Retina (tissue), 1 donor: ENCODE measurements at places on chromosomes 13 and 19.
A peak's percentile ranks its signal among the peaks of the same experiment; 100 is the strongest.

- DNase-seq, result no peak
Observed at GRCh38 chr13:21361706-21362105, 97.4 kb downstream of the ZDHHC20 start.

DNA sequence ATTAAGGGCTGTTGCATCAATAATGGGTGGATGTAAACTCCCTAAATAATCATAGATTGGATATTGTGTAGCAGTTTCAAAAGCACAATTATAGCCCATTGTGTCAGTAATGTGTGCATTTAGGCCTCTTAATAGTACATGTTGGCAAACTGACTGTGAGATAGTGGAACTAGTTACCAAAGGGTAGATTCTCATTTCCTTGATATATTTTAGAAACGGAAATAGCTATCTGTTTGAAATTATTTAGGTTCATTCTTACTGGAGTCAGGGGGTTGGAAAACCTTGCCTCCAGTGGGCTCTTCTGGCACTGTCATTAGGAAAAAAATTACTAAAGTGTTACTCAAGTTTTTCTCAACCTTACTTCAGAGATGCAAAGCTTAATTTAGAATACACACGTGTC, 1074.9 kb downstream of the PCDH17 start:
- no peak for DNase-seq

- DNase-seq, result peak; percentile 40
Observed at GRCh38 chr19:53037101-53038097, 7.1 kb upstream of the ERVV-2 start.

DNA sequence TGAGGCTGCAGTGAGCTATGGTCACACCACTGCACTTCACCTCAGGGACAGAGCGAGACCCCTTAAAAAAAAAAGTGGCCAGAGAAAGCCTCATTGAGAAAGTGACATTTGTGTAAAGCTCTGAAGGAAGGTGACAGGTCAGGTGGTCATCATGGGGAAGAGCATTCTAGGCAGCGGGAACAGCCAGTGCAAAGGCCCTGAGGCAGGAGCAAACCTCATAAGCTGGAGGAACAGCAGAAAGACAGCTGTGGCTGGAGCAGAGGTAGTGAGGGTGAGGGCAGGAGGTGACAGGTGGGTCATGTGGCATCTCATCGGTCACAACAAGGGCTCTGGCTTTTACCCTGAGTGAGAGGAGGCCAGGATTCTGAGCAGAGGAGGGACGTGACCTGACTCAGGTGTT, 64.4 kb downstream of the RYR1 start:
- DNase-seq, result no peak

- DNase-seq, result peak; percentile 26
Observed at GRCh38 chr19:11538232-11539036, at the start of gene CNN1. Gene CNN1 (plus strand): TSS chr19:11538851. CDS start chr19:11538928, 77 bp downstream.

- DNase-seq, result no peak
Observed at GRCh38 chr19:34405892-34406660, 1.9 kb downstream of the PDCD2L start.

DNA sequence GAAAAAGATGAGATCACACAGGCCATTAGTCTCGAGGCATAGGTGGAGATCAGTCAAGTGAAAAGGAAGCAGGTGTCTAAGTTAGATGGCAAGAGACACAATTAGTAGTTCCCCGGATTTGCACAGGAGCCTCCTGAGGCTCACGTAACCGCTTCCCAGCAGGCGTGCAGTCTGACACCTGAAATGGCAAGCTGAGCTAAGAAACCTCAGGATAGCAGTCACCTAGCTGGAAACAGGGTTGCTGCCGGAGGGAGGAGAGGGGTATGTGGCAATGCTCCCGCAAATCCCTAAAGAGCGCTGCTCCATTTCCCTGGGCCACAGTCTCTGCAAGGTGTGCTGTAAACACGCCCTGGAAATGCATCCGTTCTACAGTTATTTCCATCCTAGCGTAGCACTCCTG, 1151.0 kb downstream of the DIAPH3 start:
- peak; percentile 6 for DNase-seq

DNA sequence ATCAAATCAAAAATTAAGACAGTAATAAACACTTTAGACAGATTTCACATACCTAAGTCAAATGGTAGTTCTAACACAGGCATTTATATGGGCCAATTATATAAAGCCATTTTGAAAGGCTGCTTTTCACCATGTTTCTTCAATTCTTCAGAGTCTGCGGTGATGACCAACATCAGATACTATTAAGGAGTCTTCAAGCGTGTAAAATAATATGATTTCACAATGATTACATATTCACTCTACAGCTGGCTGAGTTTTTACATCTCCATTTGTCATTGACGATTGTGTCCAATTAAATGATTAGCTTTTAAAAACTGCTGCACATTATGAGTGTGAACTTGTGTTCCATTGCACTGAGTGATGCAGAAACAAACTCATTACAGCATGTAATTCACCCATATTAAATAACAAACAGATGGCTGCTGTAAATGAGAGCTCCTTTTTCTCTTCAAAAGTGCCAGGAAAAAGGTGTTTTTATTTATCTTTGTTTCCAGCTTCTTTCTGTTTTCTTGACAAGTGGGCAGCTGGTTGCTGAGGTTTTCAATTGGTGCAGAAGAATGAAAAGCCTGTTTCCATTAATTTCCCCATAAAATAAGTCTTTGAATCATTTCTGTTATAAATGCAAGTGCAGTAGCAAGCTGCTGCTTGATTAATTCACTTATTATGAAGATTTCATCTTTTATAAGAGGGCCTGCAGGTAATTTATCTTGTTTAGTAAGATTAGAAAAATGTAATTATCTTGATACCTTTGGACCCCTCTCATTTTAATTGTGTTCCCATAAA, 676.1 kb upstream of the KLHL1 start:
- DNase-seq, result no peak

DNA sequence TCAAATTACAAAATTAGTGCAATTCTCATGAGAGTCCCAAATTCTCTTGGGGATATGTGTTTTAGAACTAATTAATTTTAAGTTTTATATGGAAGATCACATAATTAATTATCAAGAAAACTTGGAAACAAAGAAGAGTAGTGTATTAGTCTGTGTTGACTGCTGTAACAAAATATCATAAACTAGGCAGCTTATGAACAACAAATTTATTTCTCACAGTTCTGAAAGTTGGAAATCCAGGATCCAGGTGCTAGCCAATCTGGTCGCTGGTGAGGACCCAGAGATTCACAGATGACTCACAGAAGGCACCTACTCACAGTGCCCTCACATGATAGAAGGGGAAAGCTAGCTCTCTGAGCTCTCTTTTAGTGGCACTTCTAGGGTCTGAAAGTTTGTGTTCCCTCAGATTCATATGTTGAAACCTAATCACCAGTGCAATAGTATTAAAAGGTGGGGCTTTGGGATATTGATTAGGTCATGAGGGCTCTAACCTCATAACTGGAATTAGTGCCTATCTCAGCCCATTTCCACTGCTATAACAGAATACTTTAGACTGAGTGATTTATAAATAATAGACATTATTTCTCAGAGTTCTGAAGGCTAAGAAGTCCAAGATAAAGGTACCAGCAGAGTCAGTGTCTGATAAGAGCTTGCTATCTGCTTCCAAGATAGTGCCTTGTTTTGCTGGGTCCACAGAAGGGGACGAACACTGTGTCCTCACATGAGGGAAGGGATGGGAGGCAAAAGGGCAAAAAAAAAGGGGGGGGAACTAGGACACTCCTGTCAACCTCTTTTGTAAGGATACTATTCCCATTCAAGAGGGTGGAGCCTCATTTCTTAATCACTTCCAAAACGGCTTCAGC, 1.5 kb upstream of the ARGLU1 start:
- DNase-seq, result no peak

DNA sequence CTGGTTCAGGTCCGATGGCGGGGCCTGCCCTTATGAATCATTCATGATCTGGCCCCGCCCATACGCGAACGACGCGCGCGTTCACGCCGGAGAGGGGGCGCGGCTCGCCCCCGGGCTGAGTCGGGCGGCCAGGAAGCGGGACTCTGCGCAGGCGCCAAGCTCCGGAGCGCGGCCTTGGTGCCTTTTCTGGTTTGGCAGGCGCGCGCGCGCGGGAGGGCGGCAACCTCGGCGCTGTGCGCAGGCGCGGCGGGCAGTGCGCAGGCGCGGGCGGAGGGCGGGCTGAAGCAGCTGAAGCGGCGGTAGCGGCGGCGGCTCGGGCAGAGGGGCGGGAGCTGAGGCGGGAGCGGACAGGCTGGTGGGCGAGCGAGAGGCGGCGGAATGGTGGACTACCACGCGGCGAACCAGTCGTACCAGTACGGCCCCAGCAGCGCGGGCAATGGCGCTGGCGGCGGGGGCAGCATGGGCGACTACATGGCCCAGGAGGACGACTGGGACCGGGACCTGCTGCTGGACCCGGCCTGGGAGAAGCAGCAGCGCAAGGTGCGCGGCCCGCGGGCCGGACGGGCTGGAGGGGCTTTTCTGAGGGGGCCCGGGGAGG, at the start of gene ACTN4:
Gene ACTN4, plus strand, starts transcription at position 282 of the 598 bp plus-strand sequence. Its CDS starts 97 bp downstream, at position 379.
- DNase-seq, result peak; percentile 99

DNA sequence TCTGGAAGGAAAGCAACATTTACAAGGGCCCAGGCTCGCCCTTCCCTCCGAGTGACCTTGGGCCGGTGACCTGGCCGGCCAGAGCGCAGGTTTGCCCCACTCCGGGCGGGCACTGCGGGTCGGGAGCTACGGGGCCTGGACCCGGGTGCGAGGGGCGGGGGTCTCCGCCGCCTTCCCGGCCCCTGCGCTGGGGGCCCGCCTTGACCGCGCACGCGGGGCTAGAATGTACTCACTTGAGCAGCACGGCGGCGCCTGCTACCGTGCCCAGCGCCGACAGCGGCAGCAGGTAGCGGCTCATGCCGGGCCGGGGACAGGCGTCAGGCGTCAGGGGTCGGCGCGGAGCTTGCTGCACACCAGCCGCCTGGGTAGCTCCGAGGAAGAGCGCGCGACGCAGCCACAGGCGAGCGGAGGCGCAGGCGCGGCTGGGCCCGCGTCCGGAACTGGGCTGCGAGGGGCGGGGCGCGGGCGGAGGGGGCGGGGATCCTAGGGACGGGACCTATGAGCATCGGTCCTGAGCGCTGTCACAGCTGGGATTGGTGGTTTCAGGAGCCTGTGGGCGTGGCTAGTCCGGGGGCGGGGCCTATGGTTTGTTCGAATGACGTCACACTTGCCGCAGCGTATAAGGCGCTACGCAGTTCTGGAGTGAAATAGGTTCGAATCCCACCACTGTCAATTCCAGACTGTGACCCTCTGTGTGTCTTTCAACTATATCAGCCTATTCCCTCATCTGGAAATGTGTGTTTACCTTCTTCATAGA, at the start of gene RDH13:
Gene RDH13, minus strand, starts transcription at position 414 of the 757 bp plus-strand sequence. Its CDS starts 116 bp downstream, at position 298.
- peak; percentile 94 for DNase-seq

- no peak for DNase-seq
Observed at GRCh38 chr13:36051082-36051481, 80.1 kb downstream of the DCLK1 start.

- DNase-seq, result no peak
Observed at GRCh38 chr19:33887891-33888290, 91.2 kb downstream of the KCTD15 start.

GRCh38 chr19:16861834-16862233, 27.0 kb upstream of the F2RL3 start:
- no peak for DNase-seq

DNA sequence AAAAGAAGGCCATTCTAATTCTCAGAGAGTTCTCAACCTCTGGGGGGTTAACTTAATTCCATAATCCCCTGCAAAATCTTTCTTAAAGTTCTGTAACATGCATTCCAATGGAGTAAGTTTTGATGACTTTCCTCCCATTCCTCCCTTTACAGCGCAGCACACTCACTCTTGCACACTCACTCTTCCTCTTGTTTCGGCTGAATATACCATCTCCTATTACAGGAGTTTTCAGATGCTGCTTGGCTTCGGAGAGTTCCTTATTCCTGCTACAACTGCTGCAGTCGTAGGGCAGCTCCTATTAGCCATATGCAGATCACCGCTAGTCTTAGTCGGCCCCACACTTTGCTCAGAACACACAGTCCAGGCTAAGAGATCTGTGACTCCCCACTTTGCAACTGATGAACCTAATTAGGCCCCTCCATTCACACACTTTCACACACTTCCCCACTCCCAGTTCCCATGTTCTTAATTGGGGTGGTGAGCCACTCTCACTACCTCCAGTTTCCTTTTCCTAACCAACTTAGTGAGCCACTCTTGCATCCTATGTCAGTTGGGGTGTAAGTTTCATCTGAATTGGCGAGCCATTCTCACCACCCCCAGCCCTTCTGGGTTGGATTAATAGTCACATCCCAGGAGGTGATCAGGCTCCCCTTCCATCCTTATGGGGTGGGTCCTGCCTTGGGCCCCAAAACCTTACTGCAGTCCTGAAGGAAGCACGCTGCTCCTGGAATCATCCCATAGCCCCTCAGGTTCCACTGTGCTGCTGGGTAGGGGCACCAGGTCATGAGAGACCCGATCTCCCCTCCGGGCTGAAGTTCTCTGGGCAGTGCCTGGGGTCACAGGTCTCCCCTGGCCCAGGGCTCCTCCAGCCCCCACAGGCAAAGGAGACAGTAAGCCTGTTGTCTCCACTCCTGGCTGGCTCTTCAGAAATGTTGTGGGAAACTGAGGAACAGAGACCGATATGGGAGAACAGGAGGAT, 53.9 kb downstream of the OR10H4 start:
- no peak for DNase-seq
